NCI-H226 (cell line): ENCODE measurements at places on chromosomes 11 and 22.
A peak's percentile ranks its signal among the peaks of the same experiment; 100 is the strongest.

DNA sequence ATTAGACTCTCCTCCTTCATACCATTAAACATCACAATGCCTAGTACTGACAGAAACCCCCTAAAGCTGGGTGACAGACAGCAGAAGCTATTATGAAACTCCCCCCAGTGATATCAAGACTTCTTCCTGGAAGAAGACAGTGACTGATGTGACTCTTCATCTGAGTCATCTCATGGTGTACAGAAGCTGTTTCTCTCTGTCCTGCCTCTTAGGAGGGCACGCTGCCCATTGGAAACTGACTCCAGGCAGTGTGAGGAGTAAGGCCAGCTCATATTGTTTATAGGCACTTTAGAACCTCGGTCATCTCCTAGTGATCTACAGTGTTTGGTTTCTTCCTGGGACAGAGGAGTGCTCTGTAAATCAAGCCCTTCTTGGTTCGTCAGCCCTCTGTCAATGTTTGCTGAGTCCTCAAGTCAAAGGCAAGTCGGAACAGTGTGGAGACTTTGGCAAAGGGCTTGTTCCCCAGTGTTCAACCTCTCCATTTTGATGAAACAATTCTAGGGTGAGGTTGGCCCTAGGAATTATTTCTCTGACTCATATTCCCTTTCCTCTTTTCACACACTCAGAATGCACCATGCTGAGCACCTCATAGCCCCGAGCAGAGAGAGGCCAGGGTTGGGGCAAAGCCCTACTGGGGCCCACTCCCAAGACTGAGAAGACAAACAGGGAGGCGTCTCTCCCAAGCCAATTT lies 172.5 kb upstream of the TMEM45B start:
- DNase-seq: peak; percentile 74

DNA sequence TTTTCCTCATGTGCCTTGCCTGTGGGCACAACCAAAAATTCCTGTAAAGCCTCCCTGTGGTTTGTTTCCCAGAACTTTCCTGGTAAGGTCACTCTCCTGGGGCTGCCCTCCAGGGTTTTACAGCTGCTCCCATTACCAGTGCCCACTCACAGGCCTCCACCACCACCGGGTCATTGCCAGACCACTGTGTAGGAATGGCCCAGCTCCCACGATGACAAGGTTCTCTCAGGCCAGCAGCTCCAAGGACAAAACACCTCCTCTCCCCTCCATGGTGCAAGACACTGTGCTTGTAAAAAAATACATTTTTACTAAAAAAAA lies 96.1 kb upstream of the AKIP1 start:
- DNase-seq: peak; percentile 15

DNA sequence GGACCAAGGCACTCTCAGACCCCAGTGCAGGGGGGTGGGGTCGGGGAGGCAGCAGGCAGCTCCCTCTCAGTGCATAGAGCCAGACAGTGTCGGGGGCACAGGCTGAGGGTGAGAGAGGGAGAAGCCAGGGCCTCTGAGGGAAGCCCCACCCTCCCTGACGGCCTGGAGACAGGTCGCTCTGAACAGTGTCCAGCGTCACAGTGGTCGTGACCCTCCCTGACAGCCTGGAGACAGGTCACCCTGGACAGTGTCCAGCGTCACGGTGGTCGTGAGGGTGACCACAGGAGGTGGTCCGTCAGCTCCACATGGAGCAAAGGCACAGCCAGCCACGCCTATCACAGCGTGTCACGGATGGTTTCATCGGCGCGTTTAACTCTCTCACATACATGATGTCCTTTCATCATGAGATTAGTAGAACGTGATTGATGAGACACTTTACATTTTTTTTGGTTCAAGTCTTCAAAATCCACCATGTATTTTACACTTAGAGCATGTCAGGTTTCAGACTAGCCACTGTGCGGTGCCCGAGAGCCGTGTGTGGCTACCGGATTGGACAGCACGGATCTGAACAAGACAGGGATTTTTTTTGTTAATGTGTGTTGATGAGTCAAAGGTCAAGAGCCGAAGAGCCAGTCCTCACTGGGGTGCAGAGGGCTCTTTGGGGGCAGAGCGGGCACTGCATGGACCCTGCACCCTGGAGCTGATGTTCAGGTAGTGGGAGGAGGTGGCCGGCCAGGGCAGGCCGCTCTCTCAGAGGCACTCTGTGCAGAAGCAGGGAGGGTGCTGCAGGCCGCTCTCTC lies 23.9 kb upstream of the PANX2 start:
- peak; percentile 28 for DNase-seq

GRCh38 chr11:42049186-42049585 lies 589.7 kb upstream of the LRRC4C start:
- DNase-seq: no peak

- DNase-seq: peak; percentile 70
Measured at GRCh38 chr22:20243537-20244249, 24.4 kb downstream of the RTN4R start.

DNA sequence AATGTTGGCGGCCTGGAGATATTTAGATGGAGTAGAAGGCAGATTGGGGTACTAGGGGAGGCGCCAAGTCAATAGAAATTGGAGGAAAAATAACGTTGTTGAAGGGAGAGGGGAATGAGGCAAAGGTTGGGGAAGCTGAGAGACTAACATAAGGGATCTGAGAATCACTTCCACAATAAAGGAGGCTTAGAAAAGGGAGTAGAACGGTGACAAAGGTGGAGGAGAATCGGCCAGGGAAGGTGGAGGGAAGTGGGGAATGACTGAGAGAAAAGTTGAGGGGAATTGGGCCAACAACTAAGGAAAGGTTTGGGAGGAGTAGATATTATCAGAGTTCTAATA lies 510 bp downstream of the PPME1 start:
- no peak for DNase-seq
